ENCODE measurements at places on chromosomes 3 and 15. TPM values are rescaled to one million over a fixed set of nuclear protein-coding genes. Genes with fewer than 3 reads are reported as not detected.

GRCh38 chr3:182364723-182365650 lies 428.3 kb upstream of the ATP11B start:
- DNase-seq, result no peak

- no peak for DNase-seq
Observed at GRCh38 chr3:107562969-107563529, 40.3 kb downstream of the BBX start.

DNA sequence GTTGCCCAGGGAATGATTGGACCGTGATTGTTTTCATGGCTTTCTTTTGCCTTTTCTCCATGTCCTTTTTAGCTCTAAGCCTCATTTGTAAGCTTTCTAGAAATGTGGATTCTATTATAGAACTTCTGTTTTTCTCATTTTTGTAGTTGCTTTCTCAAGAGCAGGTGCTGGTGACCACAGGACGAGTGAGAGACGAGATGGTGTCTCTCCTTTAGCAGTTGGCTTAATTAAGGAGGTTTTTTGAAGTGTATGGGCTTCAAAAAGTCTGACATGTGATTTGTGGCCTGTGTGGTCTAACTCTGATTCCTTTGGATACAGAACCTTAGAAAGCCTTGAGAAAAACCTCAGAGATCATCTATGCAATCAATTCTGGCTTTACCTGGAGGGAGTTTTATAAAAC lies 292.8 kb downstream of the LPP start:
- no peak for DNase-seq

DNA sequence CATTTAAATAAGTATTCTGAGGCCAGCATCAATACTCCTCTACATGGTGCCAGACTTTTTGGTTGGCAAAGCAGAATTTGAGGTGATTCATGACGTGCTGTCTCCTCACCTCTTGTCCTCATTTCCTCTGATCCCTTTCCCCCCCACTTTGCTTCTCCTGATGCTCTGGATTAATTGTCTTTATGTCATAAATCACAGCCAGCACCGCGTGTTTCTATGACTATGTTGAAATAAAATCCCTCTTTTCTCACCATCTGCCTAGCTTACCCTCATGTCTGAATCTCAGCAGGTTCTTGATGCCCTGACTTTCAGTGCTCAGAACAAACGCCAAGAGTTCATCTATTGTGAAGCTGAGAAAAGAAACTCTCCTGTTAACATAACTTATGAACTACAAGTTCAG lies 19.7 kb upstream of the PTPRG start:
- DNase-seq, result no peak

DNA sequence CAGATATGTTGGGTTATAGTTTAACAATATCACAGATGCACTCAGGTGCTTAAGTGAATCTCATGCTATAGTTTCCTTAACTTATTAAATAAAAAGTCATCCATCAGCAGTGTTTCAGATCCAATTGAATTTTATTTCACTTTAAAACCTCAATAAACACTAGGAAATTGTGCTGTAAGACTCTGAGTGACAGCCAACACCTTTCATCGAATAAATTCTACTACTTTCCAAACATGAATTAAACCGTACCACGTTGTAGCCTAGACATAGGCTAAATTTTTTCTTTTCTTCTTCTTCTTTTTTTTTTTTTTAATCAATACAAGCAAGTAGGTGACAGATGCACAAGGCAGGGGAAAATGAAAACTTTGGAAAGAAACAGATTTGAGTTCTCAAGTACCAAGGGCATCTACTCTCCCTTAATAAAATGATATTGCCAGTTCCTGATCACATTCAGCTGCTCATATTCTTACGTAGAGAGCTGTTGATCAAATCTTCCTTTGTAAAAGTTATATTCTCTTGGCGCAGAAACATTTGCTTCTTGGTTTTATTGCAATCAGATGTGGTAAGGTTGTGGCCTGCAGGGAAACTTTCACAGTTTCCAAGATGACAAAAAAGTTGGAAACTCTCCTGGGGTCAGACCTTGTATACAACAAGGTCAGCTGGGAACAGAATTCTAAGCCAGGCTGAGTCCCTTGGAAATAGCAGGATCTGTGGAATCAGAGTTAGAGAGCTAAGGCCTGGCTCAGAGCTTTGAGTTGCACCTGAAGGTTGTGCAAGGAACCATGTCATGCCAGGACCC lies 147.7 kb downstream of the CD47 start:
- no peak for DNase-seq

GXYLT2 gene
- total RNA-seq, result 7.2 TPM

CFAP100 gene
- 5.2 TPM for total RNA-seq

COLQ gene
- total RNA-seq, result 3.1 TPM
